ENCODE measurements at places on chromosomes 2 and 18. TPM values are rescaled to one million over a fixed set of nuclear protein-coding genes. Genes with fewer than 3 reads are reported as not detected.

DNA sequence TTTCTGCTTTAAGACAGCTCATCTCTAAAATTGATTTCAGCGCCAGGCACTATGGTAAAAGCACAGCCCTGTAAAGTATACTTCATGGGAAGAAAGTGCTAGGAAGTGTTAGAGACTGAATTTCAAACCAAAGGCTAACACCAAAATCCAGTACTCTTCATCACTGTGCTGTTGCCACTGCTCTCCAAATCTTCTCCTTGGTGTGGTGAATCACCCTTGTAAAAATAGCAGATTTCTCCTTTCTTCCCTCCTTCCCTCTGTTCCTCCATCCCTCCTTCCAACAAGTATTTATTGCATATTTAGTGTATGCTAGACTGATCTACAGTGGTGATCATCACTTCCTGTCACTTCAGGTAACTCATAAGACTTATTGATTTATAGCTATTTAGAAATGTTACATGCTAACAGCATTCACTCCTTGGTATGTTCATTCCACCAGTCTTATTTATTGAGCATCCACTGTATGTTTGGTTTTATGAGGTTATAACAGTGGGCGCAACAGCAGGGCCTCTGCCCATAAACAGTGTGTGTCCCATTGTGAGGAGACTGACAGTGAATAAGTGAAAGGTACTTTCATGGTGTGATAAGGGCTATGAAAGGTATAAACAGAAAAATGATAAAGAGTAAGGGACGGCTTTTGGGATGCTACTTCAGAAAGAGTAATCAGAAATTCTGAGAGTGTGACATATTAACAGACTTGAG is 20.0 kb downstream of the KDM3A start:
- no peak for DNase-seq

DNA sequence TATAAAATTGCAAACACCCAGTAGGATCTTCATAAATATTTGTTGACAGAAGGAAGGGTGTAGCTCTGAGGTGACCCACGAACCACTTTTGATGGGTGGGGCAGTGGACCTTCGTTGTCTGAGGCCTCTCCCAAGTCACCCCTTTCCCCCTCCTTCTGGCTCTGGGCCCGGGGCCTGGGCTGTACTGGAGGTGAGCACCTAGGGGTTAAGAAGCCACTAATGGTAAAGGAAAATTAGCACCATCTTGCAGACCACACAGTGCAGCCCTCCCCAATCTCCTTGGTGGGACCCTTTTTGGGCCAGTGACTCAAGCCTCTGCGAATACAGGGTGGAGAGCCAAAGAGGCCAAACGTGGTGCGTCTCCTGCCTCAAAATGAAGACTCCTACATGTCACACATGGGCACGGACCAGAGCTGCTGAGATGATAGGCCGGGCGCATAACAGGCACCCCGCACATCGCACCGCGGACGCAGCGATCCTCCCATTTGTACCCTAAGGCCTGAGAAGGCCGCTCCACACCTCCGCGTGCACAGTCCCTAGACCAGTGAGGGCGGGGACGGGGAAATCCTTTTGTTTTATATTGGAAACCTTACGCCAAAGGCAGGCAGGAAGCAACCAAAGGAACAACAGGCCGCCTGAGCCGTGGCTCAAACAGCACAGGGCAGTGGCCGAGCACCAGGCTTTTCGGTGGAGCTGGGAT is 31.9 kb upstream of the ATP6V1B1 start:
- no peak for DNase-seq

DNA sequence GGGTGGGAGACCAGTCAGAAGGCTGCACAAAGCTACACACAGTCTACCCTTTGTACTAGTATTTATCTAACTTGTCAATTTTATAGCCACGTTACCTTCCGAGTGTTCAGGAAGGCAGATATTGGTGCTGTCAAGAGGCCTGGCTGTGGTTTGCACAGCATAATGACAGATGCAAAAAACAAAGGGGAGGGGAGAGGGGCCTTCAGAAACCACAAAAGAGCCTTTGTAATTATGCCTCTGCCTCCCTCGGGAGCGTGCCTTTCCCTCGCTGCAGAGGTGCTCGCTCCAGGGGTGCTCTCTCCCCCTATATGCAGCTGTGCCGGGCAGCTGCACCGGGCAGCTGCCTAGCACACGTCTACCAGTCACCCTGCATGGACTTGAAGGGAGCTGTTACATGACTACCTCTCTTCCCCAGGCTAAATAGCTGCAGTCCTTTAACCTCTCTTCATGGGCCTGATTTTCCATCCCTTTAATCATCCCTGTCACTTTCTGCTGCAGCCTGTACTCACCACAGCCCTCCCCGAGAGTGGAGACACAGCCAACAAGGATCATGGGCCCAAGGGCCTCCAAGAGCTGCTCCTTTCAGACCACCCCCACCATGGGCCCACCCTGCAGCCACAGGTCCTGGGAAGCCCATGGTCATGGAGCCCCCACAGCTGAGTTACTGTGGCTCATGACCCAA is 168.4 kb upstream of the PKDCC start:
- DNase-seq: peak; percentile 59

DNA sequence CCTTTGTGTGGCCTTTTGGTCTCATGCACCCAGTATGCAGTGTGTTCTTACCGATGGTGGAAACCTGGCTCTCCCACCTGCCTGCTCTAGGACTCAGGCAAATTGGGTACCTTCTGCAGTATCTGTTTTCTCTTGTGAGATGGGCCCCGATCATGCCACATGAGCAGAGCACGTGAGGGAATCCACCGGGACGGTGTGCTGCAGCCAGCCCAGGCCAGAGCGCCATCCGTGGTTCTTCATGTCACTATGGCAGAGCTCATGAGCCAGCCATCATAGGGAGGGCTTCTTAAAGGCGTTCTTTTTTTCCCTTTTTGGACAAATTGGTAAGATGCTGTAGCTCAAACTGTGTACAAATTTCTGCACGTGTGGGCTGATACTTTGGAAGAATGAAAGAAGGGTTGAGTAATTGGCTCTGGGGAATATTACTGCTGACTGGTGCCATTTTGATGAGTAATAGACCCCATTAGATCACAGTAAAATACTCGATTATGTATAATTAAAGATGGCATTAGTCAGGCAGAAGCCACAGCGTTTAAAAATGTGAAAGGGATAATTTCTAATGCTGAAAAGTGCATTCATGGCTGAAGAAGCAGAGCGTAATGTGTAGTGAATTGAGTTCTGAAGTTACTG is 19.2 kb downstream of the SH3RF3 start:
- DNase-seq: no peak

DNA sequence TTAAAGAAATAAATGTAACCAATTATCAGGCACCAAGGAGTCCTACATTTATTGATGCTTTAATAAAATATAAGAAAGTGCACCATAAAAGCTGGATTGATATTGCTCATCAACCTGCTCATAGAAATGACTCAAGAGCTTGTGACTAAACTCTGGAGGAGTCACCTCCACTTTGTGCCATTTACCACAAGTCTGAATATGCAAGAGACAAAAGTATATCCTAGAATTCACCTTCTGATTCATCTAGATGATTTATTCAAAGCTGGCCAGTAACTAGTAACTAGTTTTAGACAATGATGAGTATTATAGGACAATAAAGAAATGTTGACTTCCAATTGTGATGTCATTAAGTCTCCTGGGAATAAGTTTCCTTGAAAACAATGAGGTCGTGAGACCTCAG is 146.0 kb upstream of the SOX11 start:
- DNase-seq: no peak

Gene CNDP1
- polyA plus RNA-seq: 1.2 TPM

DNA sequence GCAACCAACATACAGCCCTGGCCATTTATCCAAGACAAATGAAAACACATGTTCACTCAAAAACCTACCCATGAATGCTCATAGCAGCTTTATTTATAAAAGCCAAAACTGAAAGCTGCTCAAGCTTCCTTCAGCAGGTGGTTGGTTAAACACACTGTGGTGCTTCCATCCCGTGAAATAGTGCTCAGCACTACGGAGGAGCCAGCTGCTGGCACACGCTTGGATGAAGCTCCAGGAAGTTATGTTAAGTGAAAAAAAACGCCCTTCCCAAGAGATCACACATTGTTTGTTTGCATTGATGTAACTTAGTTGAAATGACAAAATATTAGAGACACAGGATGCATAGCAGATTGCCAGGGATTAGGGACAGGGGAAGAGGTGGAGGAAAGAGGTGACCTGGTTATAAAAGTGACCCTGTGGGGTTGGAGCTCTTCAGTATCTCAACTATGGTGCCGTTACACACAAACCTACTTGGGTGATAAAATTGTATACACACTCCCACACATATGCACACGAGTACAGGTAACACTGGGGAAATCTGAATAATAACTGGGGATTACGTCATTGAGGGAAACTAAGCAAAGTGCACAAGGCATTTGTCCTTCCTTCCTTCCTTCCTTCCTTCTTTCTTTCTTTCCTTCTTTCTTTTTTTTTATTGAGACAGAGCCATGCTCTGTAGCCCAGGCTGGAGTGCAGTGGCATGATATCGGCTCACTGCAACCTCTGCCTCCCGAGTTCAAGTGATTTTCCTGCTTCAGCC is 6.2 kb upstream of the ALPG start:
- no peak for DNase-seq

DNA sequence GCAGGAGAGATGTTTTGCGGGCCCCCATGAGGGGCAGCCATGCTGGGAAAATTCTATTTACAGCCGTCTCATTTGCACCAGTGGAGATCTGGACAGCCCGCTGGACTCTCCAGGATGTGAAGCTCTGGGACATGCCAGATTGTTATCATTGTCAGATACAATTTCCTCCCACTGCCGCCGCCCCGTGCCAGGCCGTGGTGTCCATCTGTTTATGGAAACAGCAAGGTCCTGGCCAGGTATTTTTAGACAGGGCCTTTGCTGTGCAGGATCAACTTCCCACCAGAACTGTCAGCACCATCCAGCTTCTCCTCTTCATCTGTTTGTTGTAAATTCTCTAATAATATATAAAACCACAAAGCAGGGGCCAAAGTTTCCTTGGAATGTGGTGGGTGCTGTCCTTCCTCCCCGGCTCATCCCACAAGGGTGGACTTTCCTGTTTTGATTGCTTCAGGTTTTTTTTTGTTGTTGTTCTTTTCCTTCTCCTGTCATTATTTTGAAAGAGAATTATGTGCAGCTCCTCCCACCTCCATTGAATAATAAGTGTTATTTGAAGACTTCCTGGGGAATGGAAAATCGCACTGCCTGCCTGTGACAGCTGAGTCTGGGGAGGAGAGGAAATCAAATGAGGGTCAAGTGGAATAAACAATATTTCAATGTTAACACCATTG is 398.1 kb downstream of the TNS1 start:
- DNase-seq: no peak

Gene ASAP2
- polyA plus RNA-seq: 63.0 TPM

- DNase-seq: no peak
Observed at GRCh38 chr18:78875778-78876650, 103.6 kb upstream of the SALL3 start.

DNA sequence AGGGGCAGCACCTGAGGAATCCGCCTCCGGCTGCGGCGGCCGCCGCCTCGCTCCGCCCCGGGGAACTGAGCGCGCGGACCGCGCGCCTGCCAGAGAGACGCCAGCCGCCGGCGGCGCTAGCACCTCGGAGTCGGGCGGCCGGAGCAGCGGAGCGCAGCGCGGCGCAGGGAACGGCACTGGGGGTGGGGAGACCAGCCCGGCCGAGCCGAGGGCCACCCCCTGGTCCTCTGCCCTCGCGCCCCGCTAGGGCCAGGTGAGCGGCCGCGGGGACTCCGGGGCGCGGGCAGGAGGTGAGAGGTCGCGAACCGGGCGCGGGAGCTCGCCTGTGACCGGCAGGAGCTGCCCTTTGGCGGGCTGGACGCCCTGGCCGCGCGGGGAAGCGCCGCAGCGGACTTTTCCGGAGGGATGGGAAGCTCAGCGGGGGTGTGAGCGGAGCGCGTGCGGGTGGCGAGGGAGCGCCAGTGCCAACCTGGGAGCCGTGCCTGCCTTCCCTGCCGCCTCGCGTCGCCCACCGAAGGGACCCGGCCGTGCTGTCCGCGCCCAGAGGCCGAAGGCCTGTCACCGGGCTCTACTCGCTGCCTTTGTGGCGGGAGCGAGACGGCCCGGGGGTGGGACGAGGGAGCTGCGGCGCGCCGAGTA is at the start of gene GREB1L:
Gene GREB1L (plus strand): TSS at position 92 of the 639 bp plus-strand sequence. CDS start 141,287 bp downstream, outside the sequence.
- peak; percentile 62 for DNase-seq

DNA sequence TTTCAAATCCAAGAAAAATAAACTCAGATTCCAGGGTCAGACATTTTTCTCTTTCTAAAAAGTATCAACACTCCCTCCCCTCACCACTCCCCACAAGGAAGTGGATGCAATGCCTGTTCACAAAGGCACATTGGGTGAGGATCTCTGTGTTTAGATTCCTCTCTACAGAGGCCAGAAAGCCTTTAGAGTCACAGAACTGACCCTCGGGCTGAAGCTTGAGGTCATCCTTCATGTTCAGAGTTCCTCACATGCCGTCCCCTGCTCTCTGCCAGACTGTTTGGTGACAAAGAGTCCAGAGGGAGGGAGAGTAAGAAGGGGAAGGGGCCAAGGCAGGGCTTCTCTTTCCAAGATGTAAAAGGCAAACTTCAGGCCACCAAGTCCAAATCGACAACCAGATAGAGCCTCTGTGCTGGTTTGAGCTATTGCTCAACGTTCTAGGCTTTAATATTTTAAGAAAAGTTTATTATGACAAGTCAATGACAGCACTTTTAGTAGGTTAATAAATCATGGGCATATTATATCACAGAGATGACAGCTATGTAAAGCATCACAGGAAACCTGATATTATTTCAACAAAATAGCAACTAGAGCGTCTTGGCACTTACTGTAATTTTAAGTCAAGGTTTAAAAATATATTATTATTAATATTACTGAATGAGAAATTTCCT is 269.4 kb downstream of the ETAA1 start:
- DNase-seq: no peak

Gene SIX3
- not detected for polyA plus RNA-seq

DNA sequence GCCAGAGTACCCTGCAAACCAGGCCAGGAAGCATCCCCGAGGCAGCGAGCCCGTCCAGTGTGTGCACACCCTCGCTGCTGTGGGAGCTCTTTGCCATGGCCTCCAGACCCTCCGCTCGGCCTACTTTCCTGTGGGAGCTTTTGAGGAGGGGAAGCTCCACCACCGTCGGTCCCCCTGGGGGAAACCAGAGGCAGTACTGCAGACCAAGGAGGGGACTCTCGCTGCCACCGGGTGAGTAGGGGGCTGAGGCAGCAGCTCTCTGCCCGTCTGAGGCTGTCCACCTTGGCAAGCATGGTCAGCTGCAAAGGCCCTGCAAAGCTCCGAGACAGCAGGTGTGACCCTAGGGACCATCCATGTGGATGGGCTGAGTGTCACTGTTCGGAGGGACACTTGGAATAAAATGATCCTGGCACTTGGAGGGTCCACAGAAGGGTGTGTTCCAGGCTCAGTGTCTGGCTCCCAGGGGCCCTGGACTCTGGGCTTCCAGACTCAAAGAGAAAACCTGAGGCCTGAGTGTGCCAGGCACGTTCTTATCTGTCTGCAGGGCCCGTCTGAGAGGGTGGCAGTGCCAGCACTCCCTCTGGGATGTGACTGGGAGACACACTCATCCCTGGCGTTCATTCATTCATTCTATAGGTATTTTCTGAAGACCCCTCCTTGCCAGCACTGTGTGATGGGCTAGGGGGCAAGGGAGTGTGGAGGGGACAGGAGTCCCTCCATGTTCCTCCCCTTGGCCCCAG is 282.8 kb upstream of the HS6ST1 start:
- no peak for DNase-seq

Gene LYPD1
- polyA plus RNA-seq: 117 TPM
